ENCODE measurements at places on chromosomes 16 and 17.

DNA sequence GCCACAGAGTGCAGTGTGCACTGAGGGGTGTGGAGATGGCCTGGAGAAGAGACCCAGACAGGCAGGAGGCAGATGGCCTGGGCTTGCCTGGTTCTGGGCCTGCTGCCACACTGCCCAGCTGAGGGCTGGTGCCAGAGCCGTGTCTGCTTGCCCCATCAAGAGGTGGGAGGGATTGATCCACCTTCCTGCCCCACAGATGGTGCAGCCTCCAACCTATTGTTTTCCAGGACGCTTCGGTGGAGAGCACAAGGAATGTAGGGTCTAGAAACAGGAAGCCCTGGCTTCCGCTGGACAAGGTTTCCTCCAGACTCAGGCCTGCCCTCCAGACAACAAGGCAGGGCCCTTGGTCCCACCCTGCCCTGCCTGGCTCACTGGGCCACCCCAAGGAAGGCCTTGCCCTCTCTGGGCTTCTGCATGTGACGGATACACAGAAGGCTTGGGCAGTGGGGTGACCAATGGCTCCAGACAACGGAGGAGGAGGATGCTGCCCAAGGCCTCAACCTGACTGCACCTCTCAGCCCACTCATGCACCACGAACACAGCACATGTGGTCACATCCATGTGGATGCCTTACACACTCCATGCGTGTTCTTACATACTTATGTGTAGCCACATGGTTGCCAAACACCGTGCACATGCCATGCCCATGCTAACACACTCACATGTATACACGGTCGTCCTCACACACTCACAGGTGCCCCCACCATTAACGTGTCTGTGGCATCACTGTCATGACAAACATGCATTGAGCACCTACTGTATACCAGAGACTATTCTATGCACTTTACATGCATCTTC lies 6.5 kb upstream of the CDH5 start:
- DNase-seq: no peak

DNA sequence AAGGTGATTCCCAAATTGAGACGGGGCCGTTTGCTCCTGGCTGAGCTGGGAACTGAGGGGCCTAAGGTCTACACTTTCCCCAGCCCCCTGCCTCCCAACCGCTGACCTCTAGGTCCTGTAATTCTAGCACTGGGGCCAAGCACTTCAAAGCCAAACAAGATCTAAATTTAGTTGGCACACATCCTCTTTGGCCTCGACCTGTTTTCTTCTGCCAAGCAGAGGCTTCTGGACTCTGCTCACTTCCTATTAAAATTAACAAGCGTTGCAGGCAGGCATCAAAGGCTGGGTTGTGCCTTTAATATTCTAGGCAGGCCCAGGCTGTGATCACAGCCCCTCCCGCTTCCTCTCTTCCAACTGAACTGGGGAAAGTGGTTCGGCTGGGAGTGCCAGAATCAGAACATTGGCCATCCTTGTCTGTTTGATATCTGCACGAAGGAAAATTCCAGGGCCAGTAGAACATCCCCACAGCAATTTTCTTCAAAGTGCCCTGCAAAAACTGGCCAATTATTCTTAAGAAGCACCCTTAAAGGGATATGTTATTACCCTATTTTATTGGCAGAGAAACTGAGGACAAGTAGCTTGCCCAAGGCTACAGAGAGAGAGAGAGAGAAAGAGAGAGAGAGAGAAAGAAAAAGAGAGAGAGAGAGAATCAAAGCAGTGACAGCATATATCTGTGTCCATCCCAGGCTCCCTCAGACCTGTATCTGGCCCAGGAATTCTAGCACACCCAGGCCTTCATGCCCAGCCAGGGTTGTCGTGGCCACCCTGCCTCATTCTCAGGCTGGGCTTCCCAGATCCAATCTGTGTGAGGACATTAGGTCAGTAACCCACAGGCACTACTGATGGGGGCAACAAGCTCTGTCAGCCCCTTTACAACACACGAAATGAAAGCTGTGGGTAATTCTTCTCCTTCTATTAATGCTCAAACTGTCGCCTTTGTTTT lies 12.8 kb upstream of the MT4 start:
- DNase-seq: no peak

DNA sequence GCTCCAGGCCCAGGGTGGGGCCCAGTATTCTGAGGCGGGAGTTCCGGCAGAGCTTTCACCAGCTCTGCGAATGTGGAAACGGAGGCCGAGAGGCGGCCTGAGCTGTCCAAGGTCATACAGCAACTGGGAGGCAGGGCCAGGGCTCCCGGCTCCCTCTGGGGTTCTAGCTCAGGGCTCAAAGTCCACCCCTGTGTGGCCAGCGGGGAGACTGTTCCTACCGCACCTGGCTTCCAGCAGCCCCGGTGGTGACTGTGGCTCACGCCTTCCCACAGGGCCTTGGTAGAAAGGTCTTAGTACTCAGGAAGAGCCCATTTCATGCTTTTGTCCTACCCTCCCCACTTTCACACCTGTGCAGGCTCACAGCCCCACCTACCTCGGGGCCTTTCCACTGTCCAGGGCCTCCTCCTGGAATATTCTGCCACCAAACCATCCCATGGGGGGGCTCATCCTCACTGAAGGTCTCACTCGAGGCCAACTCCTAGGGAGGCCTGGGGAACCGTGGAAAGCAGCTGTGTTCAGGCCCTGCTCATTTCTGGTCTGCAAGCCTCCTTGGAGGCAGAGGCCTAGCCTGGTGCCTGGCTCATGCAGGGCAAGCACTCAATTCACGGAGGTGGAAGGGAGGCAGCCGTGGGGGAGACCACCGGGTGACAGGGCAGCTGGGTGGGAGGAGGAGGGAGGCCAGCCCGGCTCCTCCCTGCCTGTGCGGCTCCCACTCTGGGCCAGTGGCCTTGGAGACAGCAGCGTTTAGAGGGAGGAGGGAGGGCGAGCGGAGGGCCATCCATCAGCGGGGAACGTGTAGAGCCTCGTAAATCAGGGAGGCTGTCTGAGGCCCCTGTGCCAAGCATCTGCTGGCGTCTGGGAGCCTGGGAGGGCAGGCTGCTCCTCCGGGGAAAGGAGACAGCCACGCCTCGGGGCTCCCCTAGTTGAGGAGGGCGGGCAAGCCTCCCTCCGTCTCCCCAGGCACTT lies 12.7 kb upstream of the DOC2B start:
- no peak for DNase-seq

- DNase-seq: peak; percentile 9
Observed at GRCh38 chr17:47789611-47790561, 31.7 kb downstream of the OSBPL7 start.

GRCh38 chr16:9534759-9535158 lies 443.3 kb downstream of the HAPSTR1 start:
- no peak for DNase-seq

DNA sequence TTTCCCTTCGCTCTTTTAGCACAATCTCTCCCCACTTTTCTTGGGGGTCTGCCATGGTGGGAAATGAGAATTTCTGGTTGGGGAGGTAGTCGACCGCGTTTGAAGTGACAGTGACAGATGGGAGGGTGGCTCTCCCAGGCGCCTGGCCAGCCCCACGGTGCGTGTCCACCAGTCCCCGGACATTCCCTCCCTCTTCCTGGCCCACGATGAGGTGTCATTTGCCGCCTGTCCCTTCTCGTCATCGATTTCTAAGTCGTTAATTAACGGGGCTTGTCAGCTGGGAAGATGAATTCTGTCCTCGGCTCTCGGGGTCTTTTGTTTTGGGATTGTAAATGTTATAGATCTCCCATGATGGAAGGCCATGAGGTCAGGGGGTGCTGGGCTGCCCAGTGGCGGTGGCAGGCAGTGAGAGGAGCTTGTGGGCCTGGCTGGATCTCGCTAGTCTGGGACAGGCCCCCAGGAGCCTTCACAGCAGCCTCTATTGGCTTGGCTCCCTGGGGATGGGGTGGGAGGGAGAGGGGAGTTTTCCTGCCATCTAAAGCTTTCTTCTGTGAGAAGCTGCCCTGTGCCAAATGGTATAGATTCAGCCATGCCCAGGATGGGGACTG lies 164.2 kb downstream of the MRM1 start:
- no peak for DNase-seq

DNA sequence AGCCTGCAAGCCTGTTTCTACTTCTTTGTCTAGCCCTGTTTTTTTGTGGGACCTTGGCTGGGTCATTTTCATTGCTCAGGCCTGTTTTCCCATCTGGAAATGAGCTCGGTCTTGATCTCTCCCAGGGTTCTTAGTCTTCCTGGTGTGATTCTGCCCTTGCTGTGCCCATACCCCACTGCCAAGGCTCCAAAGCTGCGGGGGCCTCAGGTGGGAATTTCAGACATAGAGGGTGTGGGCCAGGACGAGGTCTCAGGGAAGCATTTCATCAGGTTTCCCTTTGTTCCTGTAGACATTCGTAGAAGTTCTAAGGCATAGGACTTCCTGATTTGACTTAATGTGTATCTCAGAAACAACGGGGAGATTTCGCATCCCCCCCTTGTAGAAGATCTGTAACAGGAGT lies 5.8 kb downstream of the MPRIP start:
- DNase-seq: no peak

GRCh38 chr17:1053661-1054360 lies 56.9 kb downstream of the TIMM22 start:
- no peak for DNase-seq

DNA sequence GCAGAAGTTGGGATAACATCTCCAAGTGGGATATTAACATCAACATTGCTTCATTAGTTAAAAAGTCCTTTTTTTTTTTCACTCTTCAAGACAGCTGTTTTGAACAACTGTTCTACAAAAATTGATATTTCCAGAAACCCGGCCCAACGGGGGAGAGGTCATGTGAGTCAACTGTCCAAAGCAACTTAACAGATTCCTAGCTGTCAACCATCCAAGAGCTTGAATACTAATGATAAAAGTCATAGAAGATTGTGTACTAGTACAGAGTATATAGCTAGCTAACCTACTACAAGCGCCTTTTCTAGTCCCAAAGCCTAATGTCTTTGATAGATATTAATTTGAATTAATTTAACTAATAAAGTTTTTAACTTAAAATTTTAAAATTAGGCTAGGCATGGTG lies 172.0 kb downstream of the CYB561 start:
- DNase-seq: no peak

- peak; percentile 44 for DNase-seq
Observed at GRCh38 chr16:85306071-85306792, 194.0 kb upstream of the CIBAR2 start.

DNA sequence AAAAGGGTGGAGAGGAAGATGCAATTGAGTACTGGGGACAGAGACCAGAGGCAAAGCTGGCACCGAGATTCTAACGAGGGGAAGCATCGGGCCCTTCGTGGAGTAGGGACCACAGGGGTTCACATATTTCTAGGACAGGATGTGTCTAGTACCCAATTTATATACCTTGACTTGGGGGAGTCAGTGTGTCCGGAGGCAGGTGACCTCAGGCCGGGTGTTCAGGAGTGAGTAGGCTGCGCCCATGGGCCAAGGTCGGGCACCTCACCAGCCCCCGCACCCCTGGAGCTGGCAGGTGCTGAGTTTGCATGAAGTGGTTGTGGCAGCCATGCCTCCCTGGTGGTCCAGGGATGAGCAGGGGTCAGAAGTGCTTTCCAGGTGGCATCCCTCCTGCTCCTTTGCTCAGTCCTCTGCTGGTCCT lies 8.6 kb upstream of the NXPH3 start:
- no peak for DNase-seq

DNA sequence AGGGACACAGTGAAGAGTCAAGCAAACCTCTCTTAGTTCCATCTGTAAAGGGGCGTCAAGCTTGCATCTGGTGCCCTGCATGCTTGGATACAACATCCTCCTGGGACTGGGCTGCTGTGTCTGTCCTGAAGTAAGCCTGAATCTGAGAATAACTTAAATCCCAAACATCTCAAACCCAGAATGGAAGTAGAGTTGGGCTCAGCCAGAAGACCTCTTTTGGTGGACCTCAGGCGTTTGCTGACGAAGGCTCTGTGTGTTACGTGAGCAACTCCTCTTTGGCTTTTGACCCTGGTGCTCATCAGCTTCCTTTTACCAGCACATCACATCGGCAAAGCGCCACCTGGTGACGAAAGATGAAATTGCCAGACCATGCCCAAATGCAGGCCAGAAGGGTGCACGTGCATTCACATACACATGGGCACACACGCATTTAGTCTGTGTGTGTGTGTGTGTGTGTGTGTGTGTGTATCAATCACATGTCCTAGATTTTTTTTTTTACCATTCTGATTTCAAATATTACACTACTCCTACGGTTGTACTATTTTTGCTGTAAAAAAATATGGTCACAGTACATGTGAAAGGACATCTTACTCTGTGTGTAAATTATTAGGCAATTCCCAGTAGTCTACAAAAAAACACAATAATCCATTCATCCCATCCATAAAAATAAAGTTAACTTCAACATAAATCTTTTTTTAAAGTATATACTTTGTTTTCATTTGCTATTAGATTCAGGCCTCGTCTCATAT lies 41.1 kb upstream of the FOXJ1 start:
- DNase-seq: peak; percentile 89

- DNase-seq: no peak
Observed at GRCh38 chr17:81026266-81027036, 8.5 kb upstream of the BAIAP2 start.
